Adipocyte (in vitro differentiated cells): ENCODE measurements at places on chromosomes 12 and 14.

- DNase-seq = no peak
Measured at GRCh38 chr12:132746613-132747012, 15.0 kb downstream of the ANKLE2 start.

GRCh38 chr12:57842342-57843294 lies 3.9 kb downstream of the CTDSP2 start:
- peak; percentile 43 for DNase-seq

- DNase-seq = no peak
Measured at GRCh38 chr12:92762773-92763172, 60.0 kb downstream of the PLEKHG7 start.

GRCh38 chr14:73324533-73324932 lies 87.2 kb downstream of the PAPLN start:
- DNase-seq = no peak

- DNase-seq = no peak
Measured at GRCh38 chr14:77543240-77543551, 44.6 kb upstream of the ISM2 start.

GRCh38 chr12:122946690-122947341 lies 19.4 kb downstream of the ABCB9 start:
- DNase-seq = peak; percentile 97

GRCh38 chr12:20188930-20189653 lies 179.2 kb upstream of the PDE3A start:
- DNase-seq = no peak
